OCI-M1 (cell line): ENCODE measurements at places on chromosomes 13 and 19.

- no peak for DNase-seq
Observed at GRCh38 chr19:6229216-6229913, 50.4 kb downstream of the MLLT1 start.

DNA sequence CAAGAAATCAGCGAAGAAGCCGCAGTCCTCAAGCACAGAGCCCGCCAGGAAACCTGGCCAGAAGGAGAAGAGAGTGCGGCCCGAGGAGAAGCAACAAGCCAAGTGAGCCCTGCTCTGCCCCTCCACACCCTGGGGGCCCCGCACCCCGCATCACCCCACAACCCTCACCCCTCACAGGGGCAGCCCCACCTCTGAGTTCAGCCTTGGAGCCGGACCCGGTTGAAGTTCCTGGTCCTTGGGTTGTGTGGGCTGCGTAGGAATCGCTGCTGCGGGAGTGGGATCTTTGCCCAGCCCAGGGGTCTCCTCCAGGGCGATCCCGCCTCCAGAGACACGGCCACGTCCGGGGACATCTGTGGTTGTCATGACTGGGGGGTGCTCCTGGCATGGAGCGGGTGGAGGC lies 22.0 kb downstream of the PLIN4 start:
- no peak for DNase-seq

DNA sequence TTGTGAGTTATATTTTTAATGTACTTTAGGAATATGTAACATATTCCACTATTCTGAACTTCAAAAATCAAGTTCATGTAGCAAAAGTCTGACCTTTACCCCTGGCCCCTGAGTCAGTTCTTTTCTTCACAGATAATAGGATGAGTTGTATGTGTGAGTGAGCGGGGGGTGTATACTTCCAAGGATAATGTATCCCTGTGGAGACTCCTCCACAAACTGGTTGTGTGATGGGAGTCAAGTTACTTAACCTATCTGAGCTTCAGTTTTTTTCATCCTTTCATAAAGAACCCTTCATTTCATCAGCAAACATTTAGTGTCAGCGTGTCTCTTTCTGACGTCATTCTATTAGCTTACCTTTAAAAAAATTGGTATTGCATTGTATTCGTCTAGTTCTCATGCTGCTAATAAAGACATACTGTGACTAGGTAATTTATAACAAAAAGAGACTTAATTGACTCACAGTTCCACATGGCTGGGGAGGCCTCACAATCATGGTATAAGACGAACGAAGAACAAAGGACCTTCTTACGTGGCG lies 288.1 kb upstream of the GPC6 start:
- DNase-seq = no peak

DNA sequence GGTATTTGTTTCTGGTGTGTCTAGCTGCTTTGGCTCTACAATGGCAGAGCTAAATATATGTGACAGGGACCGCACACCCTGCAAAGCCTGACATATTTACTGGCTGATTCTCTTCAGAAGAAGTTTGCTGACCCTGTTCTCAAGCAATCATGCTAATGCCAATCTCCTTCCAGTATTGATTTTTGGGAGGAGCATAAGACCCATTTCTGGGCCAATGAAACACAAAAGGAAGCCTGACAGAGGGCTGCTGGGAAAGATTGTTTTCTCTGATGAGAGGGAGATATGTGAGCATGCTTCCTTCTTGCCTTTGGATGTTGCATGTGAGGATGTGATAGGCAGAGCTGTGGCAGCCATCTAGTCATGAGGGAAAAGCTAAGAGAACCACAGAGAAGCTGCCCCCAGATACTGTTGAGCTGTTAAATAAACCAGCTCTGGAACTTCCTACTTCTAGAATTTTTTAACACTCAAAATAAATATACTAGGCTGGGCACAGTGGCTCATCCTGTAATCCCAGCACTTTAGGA lies 31.4 kb upstream of the TPTE2 start:
- peak; percentile 44 for DNase-seq

DNA sequence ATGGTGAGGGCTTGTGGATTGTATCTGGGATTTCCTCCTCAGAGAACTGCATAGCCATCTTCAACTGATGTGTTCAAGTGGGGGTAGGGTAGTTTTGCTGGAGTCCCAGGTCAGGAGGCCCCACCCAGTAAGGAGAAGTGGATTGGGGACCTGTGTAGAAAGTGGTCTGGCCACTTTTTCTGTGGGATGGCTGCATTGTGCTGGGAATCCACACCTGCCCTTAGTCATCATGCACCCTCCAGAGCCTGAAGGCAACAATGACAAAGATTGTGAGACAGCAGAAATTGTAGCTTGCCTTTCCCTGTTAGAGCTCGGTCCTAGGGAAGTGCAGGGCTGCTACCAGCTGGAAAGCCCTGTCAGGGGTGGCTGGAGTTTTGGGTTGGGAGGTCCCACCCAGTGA lies 255.4 kb downstream of the NDFIP2 start:
- DNase-seq = no peak

GRCh38 chr19:47434088-47434487 lies 14.8 kb upstream of the MEIS3 start:
- no peak for DNase-seq

GRCh38 chr19:4676955-4677731 lies 7.0 kb upstream of the MYDGF start:
- DNase-seq = peak; percentile 41

DNA sequence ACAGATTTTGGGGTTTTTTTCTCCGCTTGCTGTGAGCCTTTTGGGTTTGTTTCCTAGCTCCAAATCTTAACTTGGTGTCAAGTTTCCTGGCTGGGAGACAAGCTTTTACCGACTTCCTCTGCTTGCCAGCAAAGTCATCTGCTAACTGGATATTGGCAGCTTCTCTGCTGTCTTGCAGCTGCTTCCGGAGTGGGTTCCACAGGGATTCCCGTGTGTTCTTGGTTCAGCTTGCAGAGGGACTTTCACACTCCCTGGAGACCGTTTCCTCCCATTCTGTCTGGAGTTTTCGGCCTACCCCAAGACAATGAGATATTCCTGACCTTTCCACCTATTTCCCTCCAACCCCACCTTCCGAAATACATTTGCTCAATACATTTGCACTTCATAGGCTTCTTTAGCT lies 2.2 kb upstream of the COLGALT1 start:
- DNase-seq = peak; percentile 37
